Posterior vena cava (tissue), 2 donors: ENCODE measurements at places on chromosomes 3 and 15. TPM values are rescaled to one million over a fixed set of nuclear protein-coding genes. Genes with fewer than 3 reads are reported as not detected.

ZPLD1 gene
- 1.5 TPM for total RNA-seq

FGF12 gene
- 1.4 TPM for total RNA-seq

IL12A gene
- 0.38 TPM for total RNA-seq

SPINK8 gene
- not detected for total RNA-seq

ZNF662 gene
- 9.8 TPM for total RNA-seq

ITIH1 gene
- 2.6 TPM for total RNA-seq

TLR9 gene
- 0.46 TPM for total RNA-seq

MCF2L2 gene
- total RNA-seq = 0.38 TPM

HRG gene
- not detected for total RNA-seq

CACNA1D gene
- 1.1 TPM for total RNA-seq

ATP10A gene
- total RNA-seq = 21.5 TPM

CFAP91 gene
- total RNA-seq = 2.4 TPM

MED12L gene
- 0.60 TPM for total RNA-seq

CCK gene
- not detected for total RNA-seq

GRCh38 chr3:123318374-123318773, 116.6 kb downstream of the SEC22A start:
- no peak for DNase-seq

DNA sequence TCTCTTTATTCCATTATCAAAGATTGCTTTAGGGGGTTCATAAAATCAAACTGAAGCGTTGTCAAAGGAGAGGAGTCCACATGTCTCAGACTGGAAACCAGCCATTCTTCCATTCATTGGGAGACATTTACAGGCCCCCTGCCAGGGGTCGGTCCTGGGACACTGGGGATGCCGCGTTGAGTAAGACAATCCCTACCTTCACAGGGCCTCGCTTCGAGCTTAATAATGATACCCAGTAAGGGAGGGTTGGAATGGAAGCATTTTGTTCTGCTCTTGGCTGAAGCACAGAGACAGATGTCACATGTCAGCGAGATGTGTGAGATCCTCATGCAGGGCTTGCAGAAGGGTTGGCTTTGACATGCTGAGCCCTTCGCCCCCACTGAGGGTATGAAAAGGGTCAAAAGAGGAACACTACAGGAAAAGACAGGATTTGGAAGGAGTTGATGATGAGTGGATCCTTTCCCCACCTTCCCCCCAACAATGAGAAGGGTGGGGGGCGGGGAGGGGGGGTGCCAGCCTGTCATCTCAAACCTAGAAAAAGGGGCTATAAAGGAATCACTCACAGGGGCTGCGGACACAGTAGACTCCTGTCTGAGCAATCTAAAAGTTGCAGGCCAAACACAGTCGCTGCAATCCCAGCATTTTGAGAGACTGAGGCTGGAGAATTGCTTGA, 25.6 kb upstream of the ARL8B start:
- peak; percentile 18 for DNase-seq

DNA sequence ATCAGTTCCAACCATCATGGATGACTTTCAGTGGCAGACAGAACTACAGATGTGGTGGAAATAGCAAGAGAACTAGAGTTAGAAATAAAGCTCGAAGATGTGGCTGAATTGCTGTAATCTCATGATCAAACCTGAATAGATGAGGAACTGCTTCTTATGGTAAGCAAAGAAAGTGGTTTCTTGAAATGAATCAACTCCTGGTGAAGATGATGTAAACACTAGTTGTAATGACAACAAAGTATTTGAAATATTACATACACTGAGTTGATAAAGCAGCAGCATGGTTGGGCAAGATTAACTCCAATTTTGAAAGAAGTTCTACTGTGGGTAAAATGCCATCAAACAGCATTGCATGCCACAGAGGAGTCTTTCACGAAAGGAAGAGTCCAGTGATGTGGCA, 131.7 kb upstream of the FAM3D start:
- no peak for DNase-seq

- no peak for DNase-seq
Measured at GRCh38 chr3:59609657-59610348, 560.0 kb upstream of the CFAP20DC start.

DNA sequence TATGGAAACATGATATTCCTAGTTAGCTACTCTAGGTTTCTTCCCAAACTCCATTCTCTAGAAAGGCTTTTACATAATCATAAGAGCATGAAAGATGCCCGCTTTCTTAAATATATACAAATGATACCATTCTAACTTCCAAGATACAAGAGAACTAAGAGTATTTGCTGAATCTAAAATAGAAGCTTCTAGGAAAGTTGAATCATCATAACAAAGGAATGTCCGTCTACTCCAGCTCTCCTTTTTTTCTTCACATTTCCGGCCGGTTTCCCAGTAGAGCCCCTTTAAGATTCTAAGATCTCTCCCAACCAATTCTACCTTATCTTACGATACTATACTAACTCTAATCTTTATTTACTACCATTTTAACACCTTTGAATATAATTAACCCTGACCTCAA, 60.1 kb downstream of the RAD18 start:
- no peak for DNase-seq

- DNase-seq = peak; percentile 84
Measured at GRCh38 chr3:40780925-40781406, 256.2 kb downstream of the ZNF621 start.

DNA sequence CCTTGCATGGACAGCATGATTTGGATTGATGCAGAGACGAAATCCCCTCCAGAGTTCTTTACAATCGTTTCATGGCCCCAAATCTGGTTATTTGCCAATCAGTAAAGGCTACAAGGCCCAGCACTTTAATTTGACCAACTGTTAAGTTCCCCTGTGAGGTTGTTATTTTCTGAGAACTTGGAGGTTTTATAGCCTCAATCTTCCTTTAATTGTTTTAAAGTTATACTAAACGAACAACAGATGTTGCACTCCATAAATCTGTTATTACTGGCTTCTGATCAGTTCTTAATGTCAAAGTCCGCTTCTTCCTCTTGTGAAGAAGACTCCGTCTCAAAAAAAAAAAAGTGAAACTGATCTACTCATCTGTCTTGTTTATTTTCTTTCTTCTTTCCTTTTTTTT, 30.8 kb downstream of the LARP6 start:
- DNase-seq = no peak

GRCh38 chr3:94291686-94292085, 228.8 kb downstream of the NSUN3 start:
- DNase-seq = no peak

DNA sequence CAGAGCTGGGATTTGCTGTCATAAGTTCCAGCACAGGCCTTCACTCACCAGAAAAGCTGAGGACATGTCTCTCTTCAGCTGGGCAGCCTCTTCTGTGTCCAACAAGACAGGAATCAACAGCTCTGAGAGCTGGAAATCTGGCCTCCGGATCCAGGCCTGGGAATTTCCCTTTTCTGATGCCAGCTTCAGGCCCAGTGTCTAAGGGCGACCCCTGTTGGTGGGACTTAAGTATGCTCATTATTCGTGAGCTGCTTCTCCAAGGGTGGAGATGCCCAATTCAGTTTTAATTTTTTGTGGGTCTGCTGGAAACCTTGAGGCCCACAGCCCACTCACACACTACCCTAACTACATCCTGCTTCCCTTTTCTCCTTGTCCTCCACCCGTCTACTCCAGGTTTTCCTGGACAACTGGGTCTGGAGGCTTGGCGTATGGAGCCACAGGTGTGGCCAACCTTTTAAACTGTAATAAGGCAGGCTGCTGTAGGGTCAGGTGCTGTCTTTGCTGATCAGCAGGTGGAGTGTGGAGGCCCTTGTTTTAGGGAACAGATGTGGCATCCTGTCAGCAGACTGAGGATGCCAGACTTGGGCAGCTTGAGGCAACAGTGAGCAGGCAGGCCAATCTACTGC, 2.6 kb upstream of the CEMIP start:
- peak; percentile 82 for DNase-seq

GRCh38 chr3:170301405-170301804, 56.1 kb upstream of the SKIL start:
- no peak for DNase-seq

DNA sequence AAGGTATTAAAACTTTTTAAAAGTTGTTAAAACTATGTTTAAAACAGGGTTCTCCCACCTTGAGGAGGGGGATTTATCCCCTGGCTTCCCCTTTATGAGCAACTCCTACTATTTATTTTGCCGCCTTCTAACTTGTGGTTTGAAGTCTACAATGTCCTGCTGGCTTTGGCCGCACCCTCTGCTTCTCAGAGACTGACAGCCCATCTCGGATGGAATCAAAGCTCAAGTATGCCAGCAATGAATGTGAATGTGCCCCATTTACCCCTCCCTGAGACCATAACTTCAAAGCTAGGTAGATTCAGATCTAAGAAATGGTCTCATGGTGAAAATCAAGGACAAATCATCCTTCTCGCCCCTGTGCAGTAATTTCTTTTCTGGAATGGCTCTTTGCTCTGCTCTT, 10.3 kb downstream of the ZBTB38 start:
- no peak for DNase-seq

DNA sequence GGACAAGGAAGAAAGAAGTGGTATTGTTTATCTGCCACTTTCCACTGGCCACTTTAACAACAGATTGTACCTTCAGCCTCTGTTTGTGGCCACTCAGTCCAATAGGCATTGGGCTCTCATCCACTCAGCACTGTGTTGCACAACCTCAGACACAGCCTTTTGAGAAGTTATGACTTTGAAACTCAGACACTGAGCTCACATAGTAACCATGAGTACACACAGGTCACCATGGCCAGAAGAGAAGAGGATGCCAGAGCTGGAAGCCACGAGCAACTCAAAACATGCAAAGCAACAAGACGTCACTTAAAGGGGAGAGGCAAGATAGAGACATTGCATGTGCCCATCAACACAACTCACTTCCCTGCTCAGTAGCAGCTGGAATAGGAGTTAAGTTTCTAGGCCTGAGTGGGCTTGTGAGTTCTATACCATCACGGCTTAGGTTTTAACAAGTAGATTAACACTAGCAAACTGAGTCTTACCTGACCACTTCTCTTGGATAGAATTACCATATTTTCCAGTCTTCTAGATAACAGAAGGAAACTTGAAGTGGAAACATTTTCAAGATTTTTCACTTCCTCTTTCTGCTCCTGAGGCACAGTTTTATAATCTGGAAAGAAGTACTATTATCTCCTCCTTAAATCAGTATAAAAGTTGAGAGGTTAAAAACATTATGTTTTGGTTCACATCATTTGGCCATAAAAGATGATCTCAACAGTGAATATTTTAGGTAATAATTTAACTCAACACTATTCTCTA, 103.5 kb downstream of the IMPG2 start:
- DNase-seq = peak; percentile 85

- peak; percentile 71 for DNase-seq
Measured at GRCh38 chr3:128296469-128297251, 143.4 kb downstream of the EEFSEC start.

GRCh38 chr3:193701953-193702635, 109.1 kb downstream of the OPA1 start:
- DNase-seq = no peak

- DNase-seq = no peak
Measured at GRCh38 chr15:82554849-82555248, 14.6 kb upstream of the RPS17 start.

- DNase-seq = no peak
Measured at GRCh38 chr15:77722759-77723460, 90.2 kb upstream of the LINGO1 start.

- DNase-seq = no peak
Measured at GRCh38 chr3:51075221-51075775, 309.8 kb upstream of the MANF start.
